Pancreas (tissue), 10 donors: ENCODE measurements at places on chromosomes 5 and 9. TPM values are rescaled to one million over a fixed set of nuclear protein-coding genes. Genes with fewer than 3 reads are reported as not detected.

MPDZ gene
- 5.3 TPM for total RNA-seq

TMED9 gene
- 167 TPM for total RNA-seq

OTP gene
- not detected for total RNA-seq

DENND1A gene
- total RNA-seq, result 4.5 TPM

EXOSC3 gene
- 14.2 TPM for total RNA-seq

VLDLR gene
- 21.4 TPM for total RNA-seq

CLTA gene
- total RNA-seq, result 91.7 TPM

IFNA21 gene
- total RNA-seq, result not detected

RLN2 gene
- 0.46 TPM for total RNA-seq

PCDHB12 gene
- total RNA-seq, result 1.4 TPM

ABLIM3 gene
- total RNA-seq, result 1.9 TPM

GALNT12 gene
- total RNA-seq, result 9.5 TPM

GRXCR2 gene
- not detected for total RNA-seq

GABRA1 gene
- not detected for total RNA-seq

CIZ1 gene
- total RNA-seq, result 66.1 TPM

ZBTB43 gene
- 4.6 TPM for total RNA-seq

TICAM2 gene
- total RNA-seq, result 3.1 TPM

BAAT gene
- 5.0 TPM for total RNA-seq

BRD3OS gene
- total RNA-seq, result 12.5 TPM

ALAD gene
- total RNA-seq, result 47.5 TPM

RCL1 gene
- 11.5 TPM for total RNA-seq

NEUROG1 gene
- not detected for total RNA-seq

CLIC3 gene
- 0.38 TPM for total RNA-seq

ANKRD34B gene
- not detected for total RNA-seq

ARAP3 gene
- 2.8 TPM for total RNA-seq

CCDC183 gene
- 5.5 TPM for total RNA-seq

IGFBPL1 gene
- total RNA-seq, result 0.95 TPM
